ENCODE measurements at places on chromosomes 7 and 10. TPM values are rescaled to one million over a fixed set of nuclear protein-coding genes. Genes with fewer than 3 reads are reported as not detected.
A peak's percentile ranks its signal among the peaks of the same experiment; 100 is the strongest.

The ANKRD1 gene
- 98.8 TPM for polyA plus RNA-seq

The PDE1C gene
- 4.1 TPM for polyA plus RNA-seq

The ADK gene
- 28.8 TPM for polyA plus RNA-seq

DNA sequence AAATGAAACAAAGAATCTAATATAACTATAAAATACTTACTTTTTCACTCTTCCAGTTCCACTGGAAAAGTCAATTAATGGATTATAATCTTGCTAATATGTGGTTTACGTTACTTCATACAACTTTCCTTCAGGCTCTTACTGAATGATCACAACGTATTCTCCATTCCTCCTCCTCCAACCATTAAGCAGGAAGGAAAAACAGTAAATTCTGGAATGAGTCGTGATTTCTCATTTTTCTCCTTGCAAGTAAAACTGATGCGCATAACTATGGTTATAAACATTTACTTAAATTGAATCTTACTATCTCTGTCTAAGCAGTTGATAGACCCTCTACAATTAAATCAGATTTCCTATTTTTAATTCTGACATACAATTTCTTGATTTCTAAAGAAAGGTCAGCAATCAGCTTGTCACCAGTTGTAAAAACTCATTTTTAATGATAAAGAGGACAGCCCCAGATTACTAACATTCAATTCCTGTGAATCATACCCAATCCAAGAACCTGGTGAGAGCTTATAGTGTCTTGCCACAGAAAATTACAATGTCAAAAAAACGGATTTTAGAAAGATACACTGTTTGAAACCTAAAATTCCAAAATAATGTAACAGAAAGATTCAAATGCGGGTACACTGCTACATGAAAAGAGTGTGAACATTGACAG, 64.3 kb downstream of the EZH2 start:
- DNase-seq = no peak

The HKDC1 gene
- polyA plus RNA-seq = 0.20 TPM

GRCh38 chr10:43945094-43945730, 296.5 kb upstream of the ZNF32 start:
- peak; percentile 25 for DNase-seq

- DNase-seq = peak; percentile 74
These were observed 12.7 kb upstream of the AKR1B10 start for GRCh38 chr7:134514663-134515062.

DNA sequence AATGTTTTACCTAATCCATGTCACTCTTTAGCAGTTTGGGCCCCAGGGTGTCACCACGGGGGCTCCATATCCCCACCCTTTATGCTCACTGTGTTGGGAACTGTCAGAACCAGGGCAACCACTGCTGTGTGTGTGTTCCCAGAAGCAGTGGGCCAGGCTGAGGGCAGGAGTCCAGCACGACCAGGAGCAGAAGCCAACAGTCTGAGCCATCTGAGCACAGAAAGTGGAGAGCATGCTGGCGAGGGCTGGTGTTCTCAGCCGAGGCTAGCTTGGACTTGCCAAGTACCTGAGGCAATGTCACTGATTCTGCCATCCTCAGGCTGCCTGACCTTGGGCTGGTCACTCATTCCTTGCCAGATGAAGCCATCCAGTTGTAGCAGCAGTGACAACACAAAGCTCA, 285.0 kb downstream of the BMPER start:
- DNase-seq = peak; percentile 62

The CYP3A4 gene
- polyA plus RNA-seq = not detected

The TMEM273 gene
- polyA plus RNA-seq = 5.8 TPM

The CNNM1 gene
- 0.06 TPM for polyA plus RNA-seq

The GHITM gene
- polyA plus RNA-seq = 99.5 TPM

DNA sequence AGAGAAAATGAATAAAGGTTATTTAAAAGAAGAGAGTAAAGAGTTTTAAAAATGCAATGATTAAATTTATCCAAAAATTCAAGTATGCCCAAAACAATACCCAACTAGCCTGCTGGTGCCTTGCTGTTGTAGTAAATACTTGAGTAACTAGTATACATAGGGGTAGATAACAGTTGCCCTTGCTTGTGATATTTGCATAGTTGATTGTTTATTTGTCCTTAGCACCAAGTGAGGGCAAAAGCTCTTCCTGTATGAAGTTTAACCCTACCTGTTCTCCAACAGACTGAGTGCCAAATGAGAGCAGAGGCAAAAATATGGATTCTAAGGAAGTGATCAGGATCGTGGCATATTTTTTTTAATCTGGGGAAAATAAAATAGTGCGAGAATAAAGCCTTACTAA, 85.0 kb downstream of the PTN start:
- DNase-seq = no peak

DNA sequence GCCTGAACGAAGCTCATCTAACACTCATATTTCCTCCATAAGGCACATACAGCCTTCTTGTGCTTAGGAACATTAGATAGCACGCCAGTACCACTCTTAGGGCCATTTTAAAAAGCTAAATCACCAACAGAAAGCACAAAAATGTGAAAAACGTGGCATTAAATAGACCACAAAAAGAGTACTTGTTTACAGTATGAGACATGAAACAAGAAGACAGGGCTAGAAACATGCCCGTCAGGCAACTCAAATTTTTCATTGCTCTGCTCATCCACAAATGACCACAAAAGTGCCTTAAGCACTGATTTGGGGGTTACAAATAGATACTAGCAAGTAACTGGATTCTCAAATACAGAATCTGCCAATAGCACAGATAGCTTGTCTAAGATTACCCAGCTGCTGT, 67.8 kb downstream of the ELMO1 start:
- DNase-seq = no peak

DNA sequence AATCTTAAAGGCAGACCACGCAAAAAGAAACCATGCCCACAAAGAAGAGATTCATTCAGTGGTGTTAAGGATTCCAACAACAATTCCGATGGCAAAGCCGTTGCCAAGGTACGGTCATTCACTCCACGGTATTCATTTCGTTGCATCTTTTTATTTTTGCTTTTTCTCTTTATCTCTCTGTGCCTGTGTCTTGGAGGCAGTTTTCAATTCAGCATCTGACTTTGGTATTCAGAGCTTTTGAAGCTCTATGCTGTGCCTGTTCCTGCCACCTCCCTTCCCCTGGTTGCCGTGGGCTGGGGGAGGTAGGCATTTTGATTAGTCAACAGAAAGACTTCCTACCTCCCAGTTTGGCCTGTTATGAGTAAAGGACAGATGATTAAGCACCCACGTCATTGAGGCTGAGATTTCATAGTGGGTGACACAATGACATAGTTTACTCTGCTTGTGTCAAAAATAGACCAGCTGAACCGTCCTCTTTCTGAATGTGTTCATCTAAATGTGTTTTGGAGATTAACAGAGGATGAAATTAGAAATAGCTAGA, 149.5 kb downstream of the ARID5B start:
- DNase-seq = peak; percentile 79

GRCh38 chr7:117312593-117313580, 10.0 kb downstream of the WNT2 start:
- DNase-seq = no peak

- DNase-seq = no peak
These were observed 115.9 kb downstream of the VIPR2 start for GRCh38 chr7:159028508-159029401.

- peak; percentile 5 for DNase-seq
These were observed 145.6 kb upstream of the CALCR start for GRCh38 chr7:93720106-93720505.

The SLC13A4 gene
- 1.9 TPM for polyA plus RNA-seq

The MYO1G gene
- polyA plus RNA-seq = 0.65 TPM

GRCh38 chr10:79352035-79352877, 5.0 kb downstream of the PPIF start:
- DNase-seq = no peak

The SCART1 gene
- polyA plus RNA-seq = 1.3 TPM

DNA sequence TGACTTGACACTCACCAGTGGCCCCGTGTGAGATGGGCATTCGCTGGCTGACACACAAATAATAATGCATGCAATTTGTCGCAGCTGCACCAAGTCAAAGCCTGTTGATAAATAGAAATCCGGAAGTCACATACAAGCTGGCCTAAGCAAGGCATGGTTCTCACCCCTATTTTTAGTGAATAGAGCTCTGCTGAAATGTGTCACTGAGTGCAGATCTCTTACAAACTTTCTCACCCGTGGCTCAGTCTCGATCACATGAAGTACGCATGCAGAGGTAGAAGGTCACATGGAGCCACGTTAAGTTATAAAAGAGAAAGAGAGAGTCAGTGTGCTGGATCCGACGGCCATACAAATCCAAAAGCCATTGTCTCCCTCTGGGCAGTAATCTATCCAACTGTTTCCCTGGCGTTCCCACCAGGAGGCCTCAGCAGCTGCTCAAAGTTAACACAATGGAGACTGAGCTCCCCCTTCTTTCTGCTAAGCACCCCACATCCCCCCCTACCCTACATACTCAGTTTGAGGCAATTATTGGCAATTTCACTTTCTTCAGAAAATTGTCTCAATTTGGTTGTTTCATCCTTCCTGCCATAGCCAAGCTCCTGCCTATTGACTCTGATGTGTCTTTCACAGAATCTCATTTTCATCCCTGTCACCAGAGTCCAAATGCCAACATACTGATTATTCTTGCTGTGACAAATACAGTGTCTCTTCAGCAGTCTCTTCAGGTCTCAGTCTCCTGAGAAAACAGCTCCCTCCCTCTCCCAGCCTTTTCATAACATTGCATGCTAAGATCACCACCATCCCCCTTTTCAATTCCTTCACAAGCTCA, 473.3 kb upstream of the NRP1 start:
- no peak for DNase-seq

- DNase-seq = no peak
These were observed 544.5 kb upstream of the FOXK1 start for GRCh38 chr7:4137552-4137951.

The ATOH7 gene
- not detected for polyA plus RNA-seq

DNA sequence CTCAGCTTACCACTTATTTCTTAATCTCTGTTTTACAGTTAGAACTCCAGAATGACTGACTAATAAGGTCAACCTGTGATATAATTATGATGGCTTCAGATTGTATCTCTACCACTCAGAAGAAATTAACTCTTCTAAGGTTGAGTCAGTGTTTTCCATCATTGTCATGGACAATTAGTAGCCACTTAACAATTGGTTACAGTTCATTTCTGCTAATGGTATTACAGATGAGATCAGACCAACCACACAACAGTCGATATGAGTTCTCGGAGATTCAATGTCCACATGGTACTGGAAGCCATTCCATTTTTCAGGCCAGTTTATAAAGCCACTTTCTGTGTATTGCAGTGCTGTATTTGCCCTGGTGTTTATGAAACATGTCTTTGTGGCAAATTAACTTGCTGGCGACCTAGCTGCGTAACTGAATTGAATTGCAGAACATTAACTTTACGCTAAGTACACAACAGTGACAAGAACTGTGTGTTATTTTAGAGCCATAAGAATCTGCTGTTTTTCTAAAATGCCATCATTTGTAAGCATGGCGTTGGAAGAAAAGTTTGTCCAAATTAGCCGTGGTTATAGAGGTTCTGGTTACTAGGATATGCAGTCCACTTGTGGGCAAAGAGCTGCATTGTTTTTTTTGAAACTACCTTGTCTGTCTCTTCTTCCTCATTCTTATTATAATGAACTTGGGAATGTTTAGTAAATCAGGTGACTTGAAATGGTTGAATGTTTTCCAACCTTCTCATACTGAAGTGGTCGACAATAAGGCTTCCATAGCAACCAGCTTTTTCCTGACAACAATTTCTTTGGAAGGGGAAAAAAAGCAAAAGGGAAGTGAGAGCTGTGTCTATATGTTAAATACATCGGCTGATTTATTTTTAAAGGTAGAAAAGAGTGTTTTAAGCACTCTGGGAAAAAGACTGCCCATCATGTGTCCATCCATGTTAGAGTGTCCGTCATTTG, 76.4 kb downstream of the CELF2 start:
- DNase-seq = no peak

The TPK1 gene
- polyA plus RNA-seq = 4.9 TPM

The SEPTIN7 gene
- 398 TPM for polyA plus RNA-seq

DNA sequence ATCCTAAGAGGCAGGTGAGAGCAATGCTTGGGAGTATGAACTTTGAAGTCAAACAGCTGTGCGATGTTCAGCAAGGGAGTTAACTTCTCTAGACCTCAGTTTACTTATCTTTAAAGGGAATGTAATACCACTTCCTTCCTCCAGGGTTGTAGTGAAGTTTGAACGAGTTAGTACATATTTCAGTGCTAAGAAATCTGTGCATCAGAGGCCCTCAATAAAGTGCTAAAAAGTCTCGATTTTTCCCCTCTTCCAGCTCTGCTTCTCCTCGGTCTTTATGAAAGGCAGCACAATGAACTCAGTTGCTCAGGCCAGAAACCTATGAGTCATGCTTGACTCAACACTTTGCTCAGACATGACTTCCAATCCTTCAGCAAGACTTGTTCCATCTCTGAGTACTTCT, 418.9 kb downstream of the MDFIC start:
- no peak for DNase-seq

DNA sequence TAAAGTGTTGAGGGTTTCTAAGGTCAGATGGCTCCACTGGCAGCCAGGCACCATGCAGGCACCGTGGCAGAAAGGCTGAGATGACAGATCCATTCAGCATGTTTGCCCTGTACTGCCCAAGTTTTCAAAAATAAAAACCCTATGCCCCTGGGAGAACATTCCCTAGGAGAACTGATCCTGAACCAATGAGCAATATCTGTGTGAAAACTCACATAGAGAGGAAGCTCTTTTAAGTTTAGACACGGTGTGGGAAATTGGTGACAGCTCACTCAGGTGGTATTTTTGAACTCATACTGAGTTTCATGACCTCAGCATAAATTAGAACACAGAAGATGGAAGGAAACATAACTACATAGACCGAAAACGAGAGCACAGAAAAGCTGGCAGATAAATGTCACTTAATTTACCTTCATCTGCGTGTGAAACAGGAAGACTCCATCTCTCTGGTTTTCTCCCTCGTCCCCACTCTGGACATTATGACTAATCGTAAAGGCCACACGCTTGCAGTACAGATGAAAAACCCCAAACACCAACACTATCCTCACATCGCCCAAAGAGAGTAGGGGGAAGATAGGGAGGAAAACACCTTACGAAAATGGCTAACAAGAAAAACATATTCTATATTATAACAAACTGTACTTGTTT, 127.8 kb downstream of the ICA1 start:
- DNase-seq = no peak

The SRRM3 gene
- polyA plus RNA-seq = 0.62 TPM

DNA sequence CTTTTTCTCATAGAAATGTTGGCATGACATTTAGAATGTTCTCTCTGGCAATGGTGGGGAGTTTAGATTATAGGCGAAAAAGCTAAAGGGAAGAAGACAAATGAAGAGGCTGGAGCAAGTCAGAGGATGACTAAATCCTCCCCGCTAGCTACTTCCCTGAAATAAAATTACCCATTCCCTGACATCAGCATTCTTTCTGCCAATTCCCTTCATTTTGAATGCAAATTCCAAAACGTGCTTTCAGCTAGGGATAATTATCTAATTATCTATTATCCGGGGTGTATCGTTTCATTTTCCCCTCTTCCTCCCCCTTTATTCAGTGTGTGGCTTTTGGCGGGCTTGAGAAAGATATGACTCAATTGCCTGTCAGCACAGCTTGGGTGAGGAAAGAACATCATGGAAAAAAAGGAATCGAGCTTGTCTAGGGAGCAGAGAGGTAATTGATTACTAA, 672.3 kb downstream of the TNS3 start:
- DNase-seq = no peak

Data from muscle of leg (tissue), 16 donors.